Activated T-helper 1 cell treated with Interleukin-2 at 50 U/mL for 16 hours (primary cell): ENCODE measurements at places on chromosomes 11 and 22.

DNA sequence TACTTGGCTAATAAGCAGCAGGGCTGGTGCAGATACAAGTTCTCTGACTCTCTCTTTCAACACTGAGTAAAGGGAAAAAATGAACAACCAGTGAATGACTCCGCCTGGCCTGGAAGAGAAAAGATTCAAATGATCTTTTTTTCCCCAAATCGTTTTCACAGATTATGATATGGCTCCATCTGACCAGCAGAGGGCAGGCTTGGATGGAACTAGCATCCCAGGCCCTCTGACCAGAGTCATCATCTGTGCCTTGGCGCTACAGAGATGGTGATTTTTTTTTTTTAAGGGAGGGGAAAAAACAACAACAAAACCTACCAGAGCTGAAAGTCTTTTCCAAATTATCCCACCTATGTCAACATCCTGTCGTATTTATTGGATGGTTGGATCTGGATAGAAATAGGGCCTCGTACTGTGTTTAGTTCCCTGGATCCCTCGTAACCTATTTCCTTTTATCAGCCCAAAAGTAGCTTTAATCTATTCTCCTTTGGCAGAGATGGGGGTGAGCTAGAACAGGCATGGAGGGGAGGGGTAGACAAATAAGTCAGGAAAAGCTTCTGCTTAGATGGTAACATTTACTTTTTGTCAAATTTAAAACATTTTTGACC, 69.7 kb downstream of the PRSS23 start:
- peak; percentile 7 for DNase-seq

DNA sequence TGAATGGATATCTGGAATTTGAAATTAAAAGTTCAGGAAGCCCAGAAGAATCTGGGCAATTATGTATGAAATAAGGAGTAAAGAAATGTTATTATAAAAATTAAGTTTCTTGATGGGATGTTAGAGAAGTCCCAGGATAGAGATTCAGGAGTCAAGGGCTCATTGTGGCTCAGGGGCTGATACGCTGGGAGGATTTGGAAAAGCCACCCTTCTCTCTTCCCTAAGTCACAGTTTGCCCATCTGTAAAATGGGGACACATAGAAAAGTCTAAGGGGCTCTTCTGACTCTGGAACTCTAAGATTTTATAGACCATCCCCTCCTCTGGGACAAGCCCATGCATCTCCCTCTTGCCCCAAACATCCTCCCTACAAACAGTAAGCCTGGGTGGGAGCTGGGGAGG, 118.1 kb downstream of the TIMP3 start:
- no peak for DNase-seq

DNA sequence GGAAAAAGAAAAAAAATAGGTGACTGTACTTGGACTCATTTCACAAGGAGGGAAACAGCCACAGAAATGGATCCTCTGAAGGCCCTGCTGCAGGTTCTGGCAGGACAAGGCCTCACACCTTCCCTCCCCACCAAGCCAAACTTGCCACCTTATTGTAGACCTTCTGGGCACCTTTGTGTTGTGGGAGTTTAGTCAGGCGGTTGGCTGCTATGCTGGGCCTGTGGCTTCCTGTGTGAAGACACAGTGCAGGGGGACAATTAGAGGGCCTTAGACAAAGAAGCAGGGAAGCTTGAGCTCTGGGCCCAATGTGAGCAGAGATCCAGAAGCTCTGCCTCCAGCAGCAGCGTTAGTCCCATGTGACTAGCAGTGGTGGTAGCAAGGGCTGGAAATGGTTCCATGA, 4.2 kb downstream of the RAB1B start:
- DNase-seq = no peak

GRCh38 chr22:46041642-46042041, 64.7 kb upstream of the WNT7B start:
- DNase-seq = no peak

- no peak for DNase-seq
Observed at GRCh38 chr11:21190181-21190580, 520.8 kb downstream of the NELL1 start.

DNA sequence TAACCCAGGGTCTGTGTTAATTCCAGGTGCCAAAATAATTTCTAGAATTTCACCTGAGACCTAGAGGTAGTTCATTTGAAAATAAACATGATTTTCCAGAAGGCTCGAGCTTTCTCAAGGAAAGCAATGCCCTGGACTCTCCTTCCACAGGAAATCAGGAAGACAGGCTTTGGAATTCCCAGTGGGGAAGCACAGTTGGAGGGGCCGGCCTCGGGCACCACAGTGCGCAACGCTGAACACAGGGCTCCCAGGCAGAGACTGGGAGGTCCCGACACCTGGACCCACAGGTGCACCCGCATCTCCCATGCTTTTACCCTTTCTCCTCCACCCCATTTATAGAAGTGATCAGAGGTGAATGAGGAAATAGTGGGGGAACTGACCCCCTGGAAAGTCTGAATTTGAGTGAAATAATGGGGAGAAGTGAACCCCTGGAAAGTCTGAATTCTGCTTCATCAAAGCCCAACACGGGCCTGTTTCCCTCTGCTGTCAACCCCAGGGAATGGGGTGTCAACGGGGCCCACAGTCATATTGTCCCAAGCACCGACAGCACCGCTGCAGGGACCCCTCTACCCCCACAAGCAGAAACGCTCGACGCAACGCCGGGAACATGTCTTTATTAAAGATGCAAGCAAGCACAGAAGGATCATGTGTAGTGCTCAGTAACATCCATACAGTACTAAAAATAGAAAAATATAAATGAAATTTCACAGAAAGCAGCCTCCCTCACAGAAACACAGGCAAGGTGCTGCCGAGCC, 12.0 kb upstream of the EFCAB6 start:
- DNase-seq = no peak
